ENCODE measurements at places on chromosomes 1 and 21.

GRCh38 chr1:1779691-1780597 lies 1.7 kb upstream of the NADK start:
- peak; percentile 88 for DNase-seq

- DNase-seq = no peak
Observed at GRCh38 chr1:181122222-181122621, 33.7 kb downstream of the IER5 start.

DNA sequence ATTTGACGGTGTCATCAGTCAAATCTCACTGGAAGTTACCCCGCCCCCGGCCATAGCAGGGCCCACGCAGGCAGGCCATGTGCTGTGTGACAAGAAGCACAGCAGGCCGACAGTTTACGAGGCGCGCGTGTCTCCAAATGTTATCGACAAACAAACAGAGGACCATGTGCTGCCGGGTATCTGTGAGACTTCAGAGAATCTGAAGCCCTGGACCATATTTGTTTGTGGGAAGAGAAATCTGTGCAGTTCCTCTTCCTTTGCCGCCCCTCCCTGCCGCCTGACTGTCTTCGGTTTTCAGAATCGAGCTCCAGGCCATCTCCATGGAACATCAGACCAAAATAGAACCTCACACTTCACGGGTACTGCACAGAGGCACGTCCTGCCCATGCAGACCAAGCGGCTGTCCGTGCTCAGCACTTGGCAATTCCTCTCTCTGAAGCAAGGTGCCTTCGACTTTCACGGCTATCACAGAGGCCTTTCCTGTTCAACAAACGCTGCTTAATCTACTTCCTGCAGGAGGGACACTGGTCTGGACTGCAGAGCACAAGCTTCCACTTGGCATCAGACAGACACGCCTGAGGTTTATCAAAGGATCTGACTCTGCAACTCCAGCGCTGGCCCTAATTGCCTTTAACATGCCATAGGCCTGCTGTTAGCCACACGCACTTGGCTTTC lies 135.7 kb upstream of the KRTAP19-8 start:
- DNase-seq = no peak

- no peak for DNase-seq
Observed at GRCh38 chr21:19120591-19120990, 717.0 kb upstream of the TMPRSS15 start.

DNA sequence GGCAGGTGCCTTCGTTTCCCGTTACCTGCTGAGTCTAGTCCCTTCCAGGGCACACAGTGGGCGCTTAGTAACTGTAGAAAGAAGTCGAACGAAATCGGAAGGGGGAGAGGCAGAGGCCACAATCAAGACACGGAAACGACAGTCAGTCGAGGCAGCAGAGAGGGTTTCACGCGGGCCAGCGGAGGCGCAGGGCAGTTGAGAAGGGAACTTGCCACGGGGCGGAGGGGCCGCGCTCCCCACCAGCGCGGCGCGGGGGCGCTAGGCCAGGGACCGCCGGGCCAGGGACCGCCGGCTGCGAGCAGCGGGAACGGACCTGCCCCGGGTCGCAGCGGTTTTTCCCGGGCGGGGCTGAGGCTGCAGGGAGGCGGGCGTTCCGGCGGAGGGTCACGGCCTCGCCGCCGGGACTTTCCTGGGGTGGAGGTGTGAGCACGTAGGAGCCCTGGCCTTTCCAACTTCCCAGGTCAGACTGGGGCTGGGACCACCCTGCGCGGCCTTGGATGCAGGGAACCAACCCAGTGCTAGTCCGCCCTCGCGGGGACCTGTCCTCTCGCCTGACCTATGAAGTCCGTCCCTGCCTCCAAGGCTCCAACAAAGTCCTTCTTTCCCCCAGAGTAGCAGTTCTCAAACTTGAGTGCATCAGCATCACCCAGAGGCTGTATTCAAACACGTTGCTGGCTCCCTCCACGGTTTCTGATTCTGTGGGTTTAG lies 150.1 kb upstream of the FGGY start:
- no peak for DNase-seq

DNA sequence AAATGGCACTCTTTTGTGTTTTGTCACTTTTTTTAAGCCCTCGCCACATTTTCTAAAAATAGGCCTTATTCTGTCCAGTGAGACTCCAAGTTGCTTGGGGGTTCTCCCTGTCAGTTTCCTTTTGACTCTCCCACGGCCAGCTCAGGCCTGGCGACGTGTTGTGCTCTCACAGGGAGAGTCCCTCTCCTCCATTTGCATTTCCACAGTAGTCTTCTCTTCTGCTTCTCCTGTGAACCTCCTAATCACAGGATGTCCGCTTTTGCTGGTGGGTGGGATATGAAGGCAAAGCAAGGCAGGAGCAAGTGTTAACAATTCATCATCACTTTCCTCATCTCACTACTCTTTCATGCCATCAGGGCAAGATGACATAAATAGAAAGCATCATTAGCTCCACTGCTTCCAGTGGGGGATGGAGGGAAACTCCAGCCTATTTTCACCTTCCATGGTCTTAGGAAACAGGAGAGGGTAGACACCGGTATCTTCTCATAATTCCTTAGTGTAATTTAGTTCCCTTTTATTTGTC lies 99.8 kb downstream of the INTS7 start:
- DNase-seq = no peak
